Breast epithelium (tissue), 4 donors: ENCODE measurements at places on chromosomes 16 and 17.
A peak's percentile ranks its signal among the peaks of the same experiment; 100 is the strongest.

- DNase-seq: no peak
Observed at GRCh38 chr17:43608313-43608712, 53.4 kb downstream of the MEOX1 start.

- DNase-seq: no peak
Observed at GRCh38 chr17:8946476-8946875, 19.0 kb downstream of the PIK3R5 start.

GRCh38 chr17:70173681-70174080, 4.3 kb downstream of the KCNJ2 start:
- no peak for DNase-seq

DNA sequence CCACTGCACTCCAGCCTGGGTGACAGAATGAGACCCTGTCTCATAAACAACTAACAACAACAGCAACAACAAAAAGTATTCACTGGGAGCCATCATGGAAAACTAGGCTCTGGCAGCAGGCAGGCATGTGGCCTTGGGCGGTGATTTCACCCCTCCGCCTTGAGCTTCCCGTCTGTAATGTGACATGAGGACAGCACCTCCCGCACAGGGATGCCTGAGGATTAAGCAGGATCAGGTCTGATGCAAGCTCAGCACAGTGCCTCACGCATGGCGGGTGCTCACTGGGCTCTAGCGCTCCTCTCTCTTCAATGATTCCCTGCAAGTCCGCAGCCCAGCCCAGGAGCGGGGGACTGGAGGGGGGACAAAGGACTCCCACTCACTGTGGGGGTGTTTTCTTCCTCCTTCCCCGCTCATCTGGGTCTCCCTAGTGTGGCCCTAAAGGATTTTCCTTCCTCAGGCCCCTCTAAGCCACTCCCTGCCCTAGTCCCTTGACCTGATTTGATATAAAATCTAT, 2.8 kb downstream of the PLCD3 start:
- peak; percentile 49 for DNase-seq

GRCh38 chr16:31215287-31216162, 1.4 kb downstream of the PYDC1 start:
- DNase-seq: peak; percentile 23

- no peak for DNase-seq
Observed at GRCh38 chr16:17323171-17323570, 147.6 kb downstream of the XYLT1 start.

DNA sequence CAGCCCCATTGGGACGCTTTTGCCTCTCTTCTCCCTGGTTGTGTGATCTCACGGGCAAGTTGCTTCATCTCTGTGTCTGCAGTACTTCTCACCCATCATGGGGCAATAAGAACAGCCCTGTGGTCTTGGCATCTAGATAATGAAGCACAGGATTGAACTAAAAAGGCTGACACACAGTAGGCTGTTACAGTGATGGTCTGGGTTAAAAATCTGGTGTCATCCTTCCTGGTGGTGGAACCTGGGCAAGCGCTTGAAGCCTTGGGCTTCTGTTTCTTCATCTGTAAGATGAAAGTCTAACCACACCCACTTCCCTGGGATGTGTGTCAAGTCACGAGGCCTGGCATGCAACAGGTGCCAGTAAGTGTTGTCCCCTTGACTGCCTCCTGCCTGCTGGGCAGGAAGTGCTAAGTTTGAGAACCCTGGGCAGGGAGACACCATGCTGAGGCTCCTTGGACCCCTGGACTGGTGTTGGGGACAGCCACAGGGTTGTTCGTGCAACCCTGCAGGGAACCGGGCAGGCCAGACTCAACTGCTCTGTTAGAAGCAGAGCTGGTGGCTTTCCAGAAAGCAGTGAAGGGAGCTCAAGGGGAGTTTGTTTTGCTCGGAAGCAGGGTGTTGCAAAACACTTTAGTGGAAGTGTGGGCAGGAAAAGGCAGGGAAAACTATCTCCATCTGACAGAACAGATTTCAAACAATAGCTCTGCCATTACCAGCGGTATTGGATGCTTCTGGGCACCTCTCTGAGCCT, 5.9 kb upstream of the MAP2K3 start:
- no peak for DNase-seq

- DNase-seq: no peak
Observed at GRCh38 chr16:64470916-64471315, 650.9 kb downstream of the CDH11 start.

DNA sequence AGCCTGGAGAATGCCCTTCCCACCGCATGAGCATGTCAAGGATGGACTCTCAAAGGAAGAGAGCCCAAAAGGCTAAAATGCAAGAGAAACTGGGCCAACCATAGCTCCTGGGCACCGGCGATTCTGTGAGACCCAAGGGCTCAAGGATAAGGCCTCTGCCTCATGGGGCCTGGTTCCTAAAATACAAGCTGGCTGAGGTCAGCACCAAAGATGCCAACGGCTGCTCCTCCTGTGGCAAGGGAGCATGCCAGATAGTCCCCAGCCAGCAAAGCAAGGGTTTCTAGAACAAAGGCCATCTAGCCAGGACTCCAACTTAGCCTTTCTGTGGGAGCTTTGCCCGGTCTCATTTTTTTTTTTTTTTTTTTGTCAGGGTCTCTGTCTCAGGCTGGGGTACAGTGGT, 20.1 kb downstream of the GPRC5B start:
- DNase-seq: no peak

- DNase-seq: peak; percentile 79
Observed at GRCh38 chr16:19696328-19696727, 21.7 kb downstream of the KNOP1 start.

DNA sequence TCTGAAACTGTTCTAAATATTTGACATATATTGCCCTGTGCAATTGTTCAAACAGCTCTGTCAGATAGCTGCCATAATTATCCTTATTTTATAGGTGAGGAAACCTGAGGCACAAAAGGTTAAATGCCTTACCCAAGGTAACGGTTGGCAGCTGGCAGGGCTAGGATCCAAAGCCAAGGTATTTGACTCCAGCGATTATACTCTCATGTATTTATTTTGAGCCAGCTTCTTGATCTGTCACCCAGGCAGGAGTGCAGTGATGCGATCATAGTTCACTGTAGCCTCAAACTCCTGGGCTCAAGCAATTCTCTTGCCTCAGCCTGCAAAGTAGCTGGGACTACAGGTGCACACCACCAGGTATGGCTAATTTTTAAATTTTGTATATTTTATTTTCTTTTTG, 7.2 kb downstream of the ENO3 start:
- no peak for DNase-seq

DNA sequence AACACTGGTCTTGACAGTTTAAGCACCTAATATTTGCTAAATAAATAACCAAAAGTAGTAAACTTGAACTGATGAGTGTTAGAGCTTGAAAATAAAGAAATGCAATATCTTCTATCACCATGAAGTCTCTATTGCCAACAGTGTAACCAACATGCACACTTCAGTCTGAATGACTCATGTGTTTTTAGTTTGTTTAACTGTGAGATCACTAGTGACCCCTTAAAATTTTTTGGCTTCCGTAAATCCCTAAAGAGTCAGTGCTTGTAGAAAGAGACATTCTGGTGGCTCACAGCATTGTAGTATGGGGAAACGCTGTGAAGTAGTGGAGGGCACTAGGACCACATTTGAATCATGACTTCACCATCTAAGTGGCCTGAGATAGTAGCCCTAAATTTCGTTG, 341.1 kb downstream of the PMP22 start:
- DNase-seq: no peak

- DNase-seq: peak; percentile 87
Observed at GRCh38 chr17:44556832-44557606, at the start of gene FZD2. Gene FZD2 (plus strand): TSS chr17:44557484. CDS start chr17:44557689, 205 bp downstream.

- DNase-seq: no peak
Observed at GRCh38 chr17:47792979-47793378, 28.6 kb downstream of the OSBPL7 start.

DNA sequence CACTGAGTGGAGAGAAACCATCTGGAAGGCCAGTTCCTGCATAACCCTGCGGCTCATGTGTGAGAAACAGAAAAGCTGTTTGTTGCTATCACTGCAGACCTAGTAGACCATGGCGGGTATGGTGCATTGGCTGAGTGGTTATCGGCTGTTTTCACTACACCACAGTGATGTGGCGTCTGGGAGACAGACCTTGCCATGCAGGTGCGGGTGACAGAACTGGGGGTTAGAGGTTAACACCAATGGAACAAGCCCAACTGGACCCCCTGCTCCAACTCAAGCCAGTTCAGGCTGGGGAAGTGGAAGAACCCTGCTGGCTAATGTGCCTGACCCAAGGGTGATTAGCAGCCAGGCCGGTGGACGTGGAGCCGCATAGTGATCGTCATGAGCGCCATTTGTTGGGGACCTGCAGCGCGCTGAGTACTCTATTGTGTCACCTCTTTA, 91.9 kb downstream of the IRF8 start:
- no peak for DNase-seq

DNA sequence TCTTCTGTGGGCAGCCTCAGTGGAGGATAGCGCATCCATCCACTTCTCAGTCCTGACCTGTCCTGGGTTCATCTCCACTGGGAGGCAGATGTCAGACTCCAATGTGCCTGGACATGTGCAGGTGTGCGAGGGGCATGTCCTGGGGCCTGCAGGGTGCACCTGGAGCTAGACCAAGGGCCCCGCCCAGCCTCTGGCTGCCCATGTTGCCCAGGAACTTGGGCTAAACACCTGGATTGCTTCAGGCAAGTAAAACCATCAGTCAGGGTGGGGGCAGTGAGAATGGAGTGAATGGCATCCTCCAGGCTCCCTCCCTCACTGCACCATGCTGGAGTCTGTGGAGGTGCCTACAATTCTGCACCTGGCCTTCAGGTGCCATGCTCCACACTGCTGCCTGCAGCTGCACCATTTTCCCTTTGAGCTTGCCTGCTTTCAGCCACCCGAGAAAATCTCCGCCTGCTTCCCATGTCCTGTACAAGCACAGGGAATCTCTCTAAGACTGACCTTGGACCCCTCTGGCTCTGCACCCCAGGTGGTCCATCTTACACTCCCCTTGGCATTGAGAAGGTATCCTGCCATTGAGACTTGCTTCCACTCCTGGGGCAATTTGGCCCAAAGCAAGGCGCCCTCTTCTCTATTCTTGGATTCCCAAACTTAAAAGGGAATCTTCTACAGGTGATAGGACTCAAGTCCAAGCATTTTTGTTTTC, 2.1 kb upstream of the MFSD6L start:
- DNase-seq: no peak

GRCh38 chr17:77422104-77422747, 281.5 kb downstream of the SEC14L1 start:
- peak; percentile 70 for DNase-seq

GRCh38 chr16:65964752-65965151, 401.7 kb upstream of the CDH5 start:
- no peak for DNase-seq

GRCh38 chr17:34549966-34550365, 29.4 kb upstream of the TMEM132E start:
- DNase-seq: no peak

DNA sequence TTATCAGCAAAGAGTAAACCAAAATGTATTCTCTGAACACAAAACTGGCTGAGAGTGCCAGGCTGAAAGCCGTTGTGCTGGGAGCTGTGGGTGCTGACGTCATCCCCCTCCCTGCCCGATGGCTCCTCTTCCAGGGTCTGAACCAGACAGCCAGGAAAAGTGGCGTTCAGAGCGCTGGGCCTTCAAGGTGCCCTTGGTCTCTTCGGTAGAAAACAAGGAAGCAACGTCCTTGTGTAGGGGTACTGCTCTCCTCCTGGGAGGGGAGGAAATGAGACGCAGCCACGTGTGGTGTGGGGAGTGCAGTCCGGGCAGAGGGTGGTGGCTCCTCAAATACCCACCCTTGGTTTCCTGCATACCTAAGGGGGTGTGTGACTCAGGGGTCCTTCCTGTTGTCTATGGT, 394.7 kb downstream of the SEC14L1 start:
- no peak for DNase-seq

DNA sequence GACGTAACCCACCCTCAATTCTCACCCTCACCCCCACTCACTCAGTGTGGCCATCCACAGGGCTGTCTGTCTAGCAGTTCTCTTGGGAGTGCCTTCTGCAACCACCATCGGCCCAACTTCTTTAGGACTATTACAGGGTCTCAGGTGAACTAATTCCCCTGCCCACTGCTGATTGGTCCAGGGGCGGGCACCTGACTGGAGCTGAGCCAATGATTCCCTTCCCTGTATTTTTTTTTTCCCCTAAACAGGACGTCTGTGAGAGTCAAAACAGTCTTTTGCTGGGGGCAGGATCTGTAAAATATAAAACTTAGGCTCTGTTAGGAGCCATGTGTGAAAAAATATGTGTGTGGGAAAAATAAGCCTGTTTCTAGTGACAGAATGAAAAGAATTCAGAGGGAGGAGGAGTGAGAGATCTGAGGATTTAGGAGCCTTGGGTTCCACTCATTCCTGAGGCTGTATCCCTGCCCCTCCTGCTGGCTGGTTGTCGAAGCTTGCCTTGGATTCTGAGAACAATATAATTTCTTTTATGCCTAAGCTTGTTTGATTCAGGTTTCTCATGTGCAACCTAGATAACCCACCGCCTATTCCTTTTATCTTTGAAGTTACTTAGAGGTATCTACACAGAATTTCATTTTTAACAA, 115.0 kb downstream of the SPACA3 start:
- DNase-seq: no peak

- DNase-seq: no peak
Observed at GRCh38 chr16:84175350-84176081, 11.3 kb downstream of the TAF1C start.

DNA sequence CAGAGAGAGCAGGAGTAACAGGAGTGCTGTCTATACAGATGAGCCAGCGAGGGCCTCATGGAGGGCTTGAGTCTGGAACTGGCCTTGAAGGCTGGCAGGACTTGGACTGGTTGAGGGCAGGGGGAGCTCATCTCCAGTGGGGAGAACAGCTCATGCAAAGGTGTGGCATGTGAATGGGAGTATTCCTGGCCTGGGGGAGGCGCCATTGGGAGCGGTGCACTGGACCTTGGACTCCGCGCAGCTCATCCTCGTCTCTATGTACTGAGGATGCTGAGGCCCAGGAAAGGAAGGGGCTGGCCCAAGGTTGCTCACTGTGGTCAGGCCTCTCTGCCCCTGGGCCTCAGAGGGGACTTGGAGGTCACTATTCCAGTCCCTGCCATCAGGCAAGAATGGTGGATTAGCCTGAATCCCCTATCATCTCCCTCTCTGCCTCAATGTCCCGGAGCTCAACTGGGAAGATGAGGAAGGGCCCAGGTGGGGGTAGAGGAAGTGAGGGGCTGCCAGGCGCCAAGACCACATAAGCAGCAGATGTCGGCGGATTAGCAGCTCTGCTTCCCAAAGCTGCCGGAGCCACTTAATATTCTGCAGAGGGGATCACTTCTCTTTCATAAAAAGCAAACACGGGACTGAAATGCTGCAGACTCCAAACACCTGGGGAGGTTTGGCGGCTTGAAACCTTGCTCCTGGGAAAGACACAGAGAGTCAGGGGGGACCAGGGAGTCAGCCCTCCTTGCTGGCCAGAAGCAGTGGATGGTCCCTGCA, 88.9 kb downstream of the SDK2 start:
- DNase-seq: no peak

GRCh38 chr16:66457888-66458287, 30.8 kb downstream of the BEAN1 start:
- no peak for DNase-seq

GRCh38 chr17:33052856-33053255, 61.2 kb downstream of the SPACA3 start:
- DNase-seq: no peak
